Iris pigment epithelial cell (primary cell): ENCODE measurements at places on chromosomes 2 and 18.

DNA sequence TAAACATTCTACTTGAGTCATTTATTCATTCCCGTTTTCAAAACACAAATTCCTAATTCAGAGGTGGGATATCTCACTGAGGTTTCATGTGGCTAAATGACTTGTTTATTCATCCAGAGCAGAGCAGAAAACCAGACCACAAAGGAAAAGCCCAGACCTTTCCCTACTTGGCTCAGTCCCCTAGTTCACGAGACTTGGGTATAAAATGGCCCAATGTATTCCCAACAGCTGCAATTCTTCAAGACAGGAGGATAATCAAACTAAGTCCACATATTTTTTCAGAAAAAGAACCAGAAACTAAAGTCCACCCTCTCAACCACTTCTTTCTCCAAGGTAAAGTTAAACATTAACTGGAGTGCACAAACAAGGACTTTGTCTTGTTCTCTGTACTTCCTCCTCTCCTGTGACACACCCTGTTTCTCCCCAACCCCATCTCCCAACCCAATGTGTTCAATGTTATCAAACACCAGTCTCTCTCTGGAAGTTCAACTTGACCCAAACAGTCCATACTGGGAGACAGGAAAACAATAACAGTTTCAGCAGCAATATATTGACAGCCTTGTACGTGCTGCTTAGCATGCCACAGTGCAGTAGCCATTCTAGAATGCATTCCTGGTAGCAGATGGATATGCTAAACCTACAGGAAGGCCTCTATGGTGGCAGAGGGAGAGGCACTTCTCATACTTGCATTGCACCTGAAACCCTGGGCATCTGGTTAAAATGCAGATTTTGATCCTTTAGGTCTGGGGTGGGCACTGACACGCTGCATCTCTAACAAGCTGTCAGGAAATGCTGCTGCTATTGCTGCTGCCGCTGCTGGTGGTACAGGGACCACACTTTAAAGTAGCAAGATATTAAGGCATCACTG, 110.7 kb downstream of the INO80D start:
- no peak for DNase-seq

- no peak for DNase-seq
Observed at GRCh38 chr2:178927173-178927572, 120.0 kb upstream of the TTN start.

DNA sequence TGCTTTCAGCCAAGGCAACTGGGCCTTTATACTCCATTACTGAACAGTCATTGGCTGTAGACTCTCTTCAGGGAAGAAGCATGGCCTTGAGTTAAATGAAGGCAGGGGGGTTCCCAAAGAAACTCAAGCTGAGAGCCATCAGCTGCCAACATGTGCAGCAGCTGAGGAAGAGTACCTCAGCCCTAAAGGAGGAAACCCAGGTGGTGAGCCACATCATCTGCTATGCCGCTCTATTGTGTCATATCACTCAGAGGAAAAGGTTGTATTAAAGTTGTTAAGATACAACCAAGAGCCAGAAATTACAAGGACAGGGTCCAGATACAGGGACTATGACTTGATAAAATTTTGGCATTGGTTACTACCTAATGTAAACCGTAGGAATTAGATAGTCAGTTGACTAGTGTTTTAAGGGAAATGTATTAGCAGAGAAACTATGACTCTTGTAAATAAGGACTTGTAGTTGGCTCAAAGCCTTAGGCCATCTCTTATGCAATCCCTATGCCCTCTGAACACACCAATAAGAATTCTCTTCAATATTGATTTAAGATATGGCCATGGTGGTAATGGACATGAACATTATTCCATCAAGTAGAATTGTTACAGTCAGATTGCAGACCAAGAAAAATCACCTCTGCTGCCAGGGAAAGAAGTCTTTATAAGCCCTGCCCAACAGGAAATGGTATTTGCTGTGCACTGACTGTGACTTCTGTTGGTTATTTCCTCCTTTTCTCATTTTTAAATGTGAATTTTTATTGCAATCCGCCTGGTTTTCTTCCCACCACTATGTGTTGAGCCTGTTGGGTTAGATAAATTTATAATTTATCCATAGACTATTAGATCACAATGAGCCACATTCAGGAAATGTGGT, 9.2 kb upstream of the LRPPRC start:
- peak; percentile 44 for DNase-seq

GRCh38 chr18:3806656-3807055, 356.7 kb downstream of the TGIF1 start:
- DNase-seq = no peak

GRCh38 chr18:76351961-76352581, 143.0 kb downstream of the ZNF516 start:
- DNase-seq = peak; percentile 83

- no peak for DNase-seq
Observed at GRCh38 chr2:135182190-135182589, 130.1 kb downstream of the RAB3GAP1 start.

DNA sequence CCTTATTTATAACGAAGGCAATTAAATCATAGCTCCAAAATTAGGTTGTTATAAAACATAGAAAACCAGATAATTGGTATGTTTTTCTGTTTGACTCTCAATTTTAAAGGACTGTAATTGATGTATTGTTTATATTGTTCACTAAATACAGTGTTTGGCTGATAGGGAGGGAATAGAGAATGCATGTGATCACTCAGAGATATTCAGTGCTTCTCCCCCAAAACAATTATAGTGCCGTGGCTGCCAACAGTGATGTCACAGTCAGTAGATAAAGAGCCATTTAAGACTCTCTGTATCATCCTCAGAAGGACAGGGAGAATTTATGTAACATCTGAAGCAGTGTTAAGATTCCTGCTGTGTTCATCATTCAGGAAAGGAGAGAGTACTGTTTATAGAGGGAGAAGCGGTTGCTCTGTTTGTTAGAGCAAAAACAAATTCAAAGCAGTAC, 69.6 kb downstream of the PHLPP1 start:
- peak; percentile 87 for DNase-seq

DNA sequence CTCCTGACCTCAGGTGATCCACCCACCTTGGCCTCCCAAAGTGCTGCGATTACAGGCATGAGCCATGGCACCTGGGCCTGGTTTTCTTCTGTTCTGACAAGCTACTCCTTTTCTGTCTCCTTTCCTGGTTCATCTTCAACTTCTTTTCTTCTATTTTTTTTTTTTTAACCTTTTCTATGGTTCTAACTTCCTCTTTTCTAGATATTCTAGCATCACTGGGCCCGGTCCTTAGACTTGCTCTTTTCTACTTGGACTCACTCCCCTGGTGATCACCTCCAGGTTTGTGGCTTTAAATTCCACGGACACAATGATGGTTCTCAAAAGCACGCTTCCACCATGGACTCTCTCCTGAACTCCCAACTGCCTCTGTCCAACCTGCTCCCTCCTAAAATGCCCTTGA, 2.0 kb downstream of the EIF2AK2 start:
- no peak for DNase-seq

DNA sequence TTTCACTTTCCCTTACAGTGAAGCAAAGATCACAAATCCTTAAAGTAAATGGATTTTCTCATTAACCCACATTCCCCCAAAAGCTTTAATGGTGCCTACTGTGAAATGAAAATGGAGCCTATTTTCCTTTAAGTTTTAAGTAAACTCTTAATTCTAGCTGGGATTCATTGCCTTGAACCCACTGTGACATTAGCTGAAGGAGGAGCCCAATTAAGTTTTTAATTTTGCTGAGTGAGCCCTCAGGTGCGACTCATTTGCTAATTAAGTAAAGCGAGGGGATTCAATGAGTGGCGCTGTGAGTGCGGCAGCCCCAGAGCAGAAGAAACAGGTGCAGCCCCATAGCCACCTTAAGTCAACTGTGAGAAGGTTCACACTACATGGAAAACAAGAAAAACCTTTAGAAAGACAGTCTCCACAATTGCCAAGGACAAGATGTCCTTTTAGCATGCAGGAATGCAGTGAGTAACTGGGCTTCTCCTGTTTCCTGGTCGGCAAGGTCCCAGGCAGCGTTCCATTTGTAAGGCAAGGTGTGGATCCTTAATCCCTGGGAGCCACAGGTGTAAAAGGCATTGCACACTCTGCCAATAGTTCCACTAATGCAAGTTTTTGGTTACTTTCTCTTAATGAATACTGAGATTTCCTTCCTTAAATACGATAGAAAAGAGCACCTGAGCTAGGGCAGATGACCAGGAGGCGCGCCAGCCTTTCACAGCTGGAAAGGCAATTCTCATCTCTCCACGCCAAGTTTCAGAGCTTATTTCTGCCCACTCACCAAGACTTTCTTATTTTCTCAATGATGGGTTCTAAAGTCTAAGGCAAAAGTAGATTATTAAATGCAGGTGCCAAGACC, 87.7 kb downstream of the TMEM18 start:
- DNase-seq = no peak

DNA sequence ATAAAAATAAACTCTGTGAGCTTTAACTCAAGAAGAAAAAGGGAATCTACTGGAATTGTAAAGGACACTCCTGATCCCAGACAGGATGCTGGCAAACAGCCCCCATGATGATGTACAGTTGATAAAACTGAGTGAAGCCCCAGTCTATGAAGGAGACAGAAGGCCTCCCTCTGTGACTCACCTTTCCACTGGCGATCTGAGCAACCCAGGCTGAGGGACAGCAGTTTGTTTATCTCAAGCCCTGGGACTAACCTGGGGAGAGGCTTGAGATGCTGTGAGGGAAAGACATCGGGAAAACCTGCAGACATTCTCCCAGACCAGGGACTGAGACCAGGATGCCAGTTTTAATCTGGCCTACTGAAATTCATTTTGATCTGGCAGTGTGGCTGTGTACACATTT, 104.5 kb upstream of the CDH2 start:
- peak; percentile 22 for DNase-seq

GRCh38 chr2:43269074-43269572, 42.7 kb upstream of the ZFP36L2 start:
- peak; percentile 100 for DNase-seq

- DNase-seq = no peak
Observed at GRCh38 chr2:50018292-50018691, 864.0 kb upstream of the FSHR start.

GRCh38 chr2:110170102-110170501, 34.7 kb downstream of the NPHP1 start:
- no peak for DNase-seq

DNA sequence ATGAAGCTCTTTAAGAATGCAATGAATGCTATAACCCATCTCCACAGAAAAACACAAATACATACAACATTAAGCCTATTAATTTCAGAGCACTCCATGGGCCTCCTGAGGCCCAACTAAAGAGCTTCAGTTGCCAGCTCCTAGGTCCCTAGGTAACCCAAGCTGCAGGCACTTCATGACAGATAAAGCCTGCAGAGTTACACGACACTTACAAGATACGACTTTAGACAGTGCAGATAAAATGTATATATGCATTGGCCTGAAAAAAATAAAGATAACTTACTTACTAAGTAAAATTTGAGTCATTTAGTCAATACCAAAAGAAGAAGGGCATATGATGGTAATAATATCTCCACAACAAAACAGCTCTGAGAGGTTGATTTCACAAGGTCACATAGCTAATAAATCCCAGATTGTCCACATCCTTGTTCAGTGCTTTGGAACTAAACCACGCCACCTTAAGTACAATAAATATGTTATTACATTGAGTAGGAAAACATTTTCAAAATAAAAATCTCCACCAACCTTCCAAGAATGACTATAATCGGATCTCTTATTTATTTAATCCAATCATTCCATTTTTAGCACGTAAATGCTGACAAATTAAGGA, 3.4 kb downstream of the MAP4K3 start:
- DNase-seq = peak; percentile 67

- DNase-seq = peak; percentile 60
Observed at GRCh38 chr2:11406958-11407381, 59.0 kb downstream of the E2F6 start.

- no peak for DNase-seq
Observed at GRCh38 chr2:236219411-236219810, 44.8 kb downstream of the ASB18 start.

DNA sequence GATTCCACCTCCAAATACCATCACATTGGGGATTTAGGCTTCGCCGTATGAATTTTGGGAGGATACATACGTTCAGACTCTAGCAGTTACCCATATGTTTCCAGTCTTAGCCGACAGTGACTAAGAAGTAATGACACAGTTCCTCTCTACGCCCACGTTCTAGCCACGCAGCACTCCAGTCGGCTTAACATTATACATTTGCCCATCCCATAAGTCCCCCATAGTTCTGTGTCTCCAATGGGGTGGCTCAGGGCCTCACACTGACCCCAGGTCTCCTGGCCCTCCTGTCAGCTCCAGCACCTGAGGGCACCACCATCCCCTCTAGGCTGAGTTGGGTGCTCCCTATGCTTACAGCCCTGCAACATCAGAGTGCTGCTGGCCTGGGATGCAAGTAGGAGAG, 18.4 kb upstream of the CNDP2 start:
- DNase-seq = no peak

GRCh38 chr2:44620189-44620990, 258.6 kb downstream of the CAMKMT start:
- DNase-seq = no peak

DNA sequence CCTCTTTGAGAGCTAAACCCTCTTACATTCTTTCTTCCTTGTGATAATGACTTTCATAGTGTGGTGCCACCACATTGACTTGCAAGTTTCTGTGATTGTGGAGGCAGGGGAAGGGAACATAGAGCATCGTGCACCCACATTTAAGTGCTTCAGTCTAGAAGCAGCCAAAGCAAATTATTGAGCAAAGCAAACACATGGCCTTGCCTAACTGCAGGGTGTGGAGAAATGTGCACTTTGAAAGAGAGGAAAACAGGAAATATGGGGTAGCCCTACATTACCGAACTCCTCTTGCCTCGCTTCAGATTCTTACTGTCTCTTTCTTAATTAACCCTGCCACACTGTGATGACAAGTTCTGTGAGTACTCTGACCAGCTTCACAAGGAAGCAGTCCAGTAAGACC, 814.6 kb downstream of the SLC4A3 start:
- no peak for DNase-seq

- peak; percentile 34 for DNase-seq
Observed at GRCh38 chr2:96890726-96891385, 21.0 kb upstream of the SEMA4C start.

GRCh38 chr2:133755480-133756300, 187.4 kb upstream of the NCKAP5 start:
- peak; percentile 99 for DNase-seq

- DNase-seq = no peak
Observed at GRCh38 chr18:31646332-31647126, 37.9 kb downstream of the B4GALT6 start.

DNA sequence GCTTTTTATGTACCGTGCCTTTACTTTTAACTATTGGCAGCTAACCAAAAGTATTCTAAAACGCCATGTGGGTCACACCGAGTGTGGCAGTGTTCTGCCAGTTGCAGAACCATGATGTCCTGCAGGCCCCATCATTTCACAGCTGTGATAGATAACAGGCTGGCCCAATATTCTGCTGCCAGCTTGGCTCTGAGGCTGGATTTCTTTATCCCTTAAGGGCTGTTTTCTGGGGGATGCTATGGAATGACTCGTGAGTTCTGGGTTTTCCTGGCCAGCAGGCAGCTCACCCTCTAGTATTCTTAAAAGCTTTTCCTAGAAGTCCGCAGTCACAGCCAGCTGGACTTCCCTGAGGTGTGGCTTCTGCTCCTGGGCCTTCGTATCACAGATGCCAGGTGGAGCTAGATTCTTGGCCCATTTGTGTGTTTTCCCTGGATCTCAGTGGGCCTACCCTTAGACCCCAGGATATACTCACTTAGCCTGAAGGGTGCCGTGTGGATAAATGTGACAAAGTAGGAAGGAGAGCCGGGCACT, 41.0 kb downstream of the FHOD3 start:
- DNase-seq = no peak
